ENCODE measurements at places on chromosomes 6 and 20.

DNA sequence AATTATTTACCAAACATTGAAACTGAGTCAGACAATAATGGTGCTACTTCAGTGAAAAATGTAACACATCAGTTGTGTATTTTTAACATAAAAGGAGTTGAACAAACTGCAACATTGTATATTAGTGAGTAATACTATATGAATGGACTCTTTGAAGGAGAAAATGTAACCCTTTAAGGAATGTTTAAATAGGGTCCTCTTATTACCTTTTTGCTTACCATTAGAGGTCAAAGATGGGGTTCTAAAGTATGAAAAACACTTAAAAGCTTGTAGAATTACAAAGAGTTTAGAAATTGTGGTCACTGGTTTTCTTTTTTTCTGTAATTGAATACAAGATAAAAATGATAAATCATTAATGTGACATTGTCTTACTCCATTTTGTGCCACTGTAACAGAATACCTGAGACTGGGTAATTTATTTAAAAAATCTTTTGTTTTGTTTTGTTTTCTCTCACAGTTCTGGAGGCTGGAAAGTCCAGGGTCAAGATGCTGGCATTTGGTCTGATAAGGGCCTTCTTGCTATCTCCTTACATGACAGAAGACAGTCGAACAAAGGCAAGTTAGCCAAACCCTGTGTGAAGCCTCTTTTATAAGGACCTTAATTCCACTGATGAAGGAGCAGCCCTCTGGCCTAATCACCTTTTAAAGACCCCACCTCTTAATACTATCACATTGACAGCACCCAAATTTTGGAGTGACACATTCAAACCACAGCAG is 43.2 kb downstream of the SESN1 start:
- no peak for DNase-seq

- DNase-seq: no peak
Measured at GRCh38 chr6:149681209-149681608, 32.7 kb upstream of the KATNA1 start.

- no peak for DNase-seq
Measured at GRCh38 chr6:135567375-135568083, 70.0 kb upstream of the AHI1 start.

GRCh38 chr20:37564388-37565133 is 36.9 kb upstream of the BLCAP start:
- no peak for DNase-seq

DNA sequence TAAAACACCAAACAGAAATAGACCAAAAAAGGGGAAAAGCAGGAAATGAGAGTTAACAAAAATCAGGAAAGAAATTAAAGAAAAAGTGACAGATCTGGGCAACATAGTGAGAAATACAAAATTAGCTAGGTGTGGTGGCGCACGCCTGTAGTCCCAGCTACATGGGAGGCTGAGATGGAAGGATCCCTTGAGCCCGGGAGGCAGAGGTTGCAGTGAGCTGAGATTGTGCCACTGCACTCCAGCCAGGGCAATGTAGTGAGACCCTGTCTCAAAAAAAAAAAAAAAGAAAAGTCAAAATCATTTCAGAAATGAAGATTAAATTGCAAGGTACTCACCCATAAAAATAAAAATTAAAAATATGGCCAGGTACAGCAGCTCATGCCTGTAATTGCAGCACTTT is 13.0 kb upstream of the GRM4 start:
- DNase-seq: no peak

DNA sequence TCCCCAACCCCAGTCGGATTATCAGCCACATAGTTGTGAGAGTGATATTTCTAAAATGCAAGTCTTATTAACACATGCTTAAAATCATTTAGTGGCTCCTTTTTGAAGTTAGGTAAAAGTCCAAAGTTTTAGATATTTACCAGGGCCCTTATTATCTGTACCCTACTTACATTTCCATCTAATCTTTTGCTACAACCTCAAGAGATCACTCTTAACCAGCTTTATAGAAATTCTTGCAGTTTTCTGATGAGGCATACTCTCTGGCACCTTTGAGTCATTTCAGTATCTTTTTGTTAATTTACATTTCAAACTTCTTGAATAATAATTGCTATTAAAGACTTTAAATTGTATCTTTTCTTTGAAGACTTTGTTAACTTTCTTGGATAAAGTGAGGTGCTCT is 453.3 kb downstream of the RFPL4B start:
- DNase-seq: no peak

- DNase-seq: no peak
Measured at GRCh38 chr20:51460569-51461265, 81.8 kb downstream of the NFATC2 start.

DNA sequence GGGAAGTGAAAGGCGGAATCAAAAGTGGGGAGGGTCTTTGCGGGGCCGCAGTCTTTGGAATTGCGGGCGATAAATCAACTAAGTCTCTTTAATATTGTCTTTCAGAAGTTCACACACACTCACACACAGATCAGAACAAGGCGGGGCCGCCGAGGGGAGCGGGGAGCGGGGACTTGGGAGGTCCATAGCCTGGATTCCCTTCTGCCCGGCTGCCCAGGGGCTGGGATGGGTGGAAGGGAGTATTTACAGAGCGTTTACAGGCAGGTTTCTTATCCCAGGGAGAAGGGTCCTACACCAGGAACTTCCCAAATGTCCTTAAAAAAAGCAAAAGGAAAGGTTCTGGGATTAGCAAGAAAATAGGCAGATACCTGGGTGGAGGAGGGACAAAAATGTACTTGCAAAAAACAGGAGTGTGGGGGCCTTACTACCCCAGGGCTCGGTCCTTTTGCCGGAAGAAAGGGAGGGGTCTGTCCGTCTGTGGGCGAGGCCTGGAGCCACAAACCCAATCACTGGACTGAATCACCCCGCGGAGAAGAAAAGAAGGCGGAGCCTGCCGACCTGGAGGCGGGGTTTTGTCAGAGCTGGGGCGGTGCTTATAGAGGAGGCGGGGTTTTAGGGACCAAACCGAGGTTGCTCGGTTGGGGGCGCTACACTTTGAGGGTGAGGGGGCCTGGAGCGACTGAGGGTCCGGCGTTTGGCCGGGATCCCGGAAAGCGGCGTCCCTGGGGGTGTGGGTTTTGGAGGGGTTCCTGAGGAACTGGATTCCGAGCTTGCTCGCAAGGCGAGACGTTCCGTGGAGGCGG is 3.2 kb downstream of the PRRT1 start:
- no peak for DNase-seq
